ENCODE measurements at places on chromosomes 4 and X.

GRCh38 chr4:184817494-184818215, 8.1 kb downstream of the ACSL1 start:
- DNase-seq = no peak

GRCh38 chr4:141215030-141215429, 5.7 kb upstream of the ZNF330 start:
- no peak for DNase-seq

GRCh38 chrX:103554687-103555424, 30.5 kb upstream of the TCEAL4 start:
- DNase-seq = peak; percentile 26

DNA sequence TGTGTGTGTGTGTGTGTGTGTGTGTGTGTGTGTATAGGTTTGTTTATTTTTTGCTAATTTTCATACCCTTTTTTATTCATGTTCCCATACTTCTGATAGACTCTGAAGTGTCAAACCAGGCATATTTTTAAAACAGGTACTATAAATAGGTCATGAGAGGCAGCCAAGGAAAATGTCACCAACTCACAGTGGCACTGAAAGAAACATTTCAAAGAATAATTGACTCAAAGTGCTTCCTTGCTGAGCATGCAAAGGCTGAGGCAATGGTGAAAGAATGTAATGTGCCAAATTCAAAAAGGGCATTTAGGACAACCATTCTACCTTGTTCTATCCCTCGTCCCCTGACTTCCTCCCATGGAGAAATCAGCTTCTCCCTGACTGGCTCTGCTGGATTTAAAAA, 95.5 kb downstream of the EIF4E start:
- no peak for DNase-seq

GRCh38 chr4:83083925-83084475, 30.5 kb downstream of the PLAC8 start:
- DNase-seq = no peak

DNA sequence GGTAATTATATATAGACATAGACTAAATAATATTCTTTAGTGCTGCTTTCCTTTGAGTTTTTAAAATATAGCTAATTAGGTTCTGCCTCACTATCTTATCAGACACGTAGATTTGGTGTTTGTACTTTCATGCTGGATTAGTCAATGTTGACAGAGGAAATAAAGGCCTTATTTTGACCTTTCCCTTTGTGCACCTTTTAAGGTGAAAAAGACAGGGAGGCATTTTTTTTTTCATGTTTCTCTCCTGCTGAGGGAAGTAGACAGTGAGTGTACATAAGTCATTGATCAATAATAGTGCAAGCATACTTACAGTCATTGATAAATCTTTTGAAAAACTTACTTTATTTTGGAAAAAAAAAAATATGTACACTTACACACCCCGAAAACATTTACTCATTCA, 467.8 kb downstream of the GRXCR1 start:
- DNase-seq = no peak

- no peak for DNase-seq
Observed at GRCh38 chr4:104971462-104971861, 175.2 kb upstream of the TET2 start.

GRCh38 chr4:153535772-153536513, 69.8 kb downstream of the TMEM131L start:
- no peak for DNase-seq

DNA sequence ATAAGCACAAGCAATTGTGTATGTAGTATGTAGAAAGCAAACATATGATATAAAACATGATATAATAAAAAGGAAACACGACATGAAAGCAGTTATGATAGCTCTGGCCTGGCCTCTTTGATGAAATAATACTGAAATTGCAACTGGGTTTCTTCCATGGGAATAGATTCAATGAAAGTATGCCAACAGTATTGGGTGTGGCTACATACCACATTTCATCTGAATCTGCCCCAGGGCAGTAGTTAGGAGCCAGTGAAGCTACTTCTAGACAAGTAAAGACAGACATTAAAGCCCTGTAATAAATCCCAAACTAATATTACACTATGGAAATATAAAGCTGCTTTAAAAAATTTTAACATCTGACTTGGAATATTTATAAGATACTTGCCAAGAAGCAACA, 207.3 kb downstream of the FBXW7 start:
- no peak for DNase-seq

GRCh38 chr4:159070742-159071141, 32.1 kb upstream of the RAPGEF2 start:
- DNase-seq = no peak

DNA sequence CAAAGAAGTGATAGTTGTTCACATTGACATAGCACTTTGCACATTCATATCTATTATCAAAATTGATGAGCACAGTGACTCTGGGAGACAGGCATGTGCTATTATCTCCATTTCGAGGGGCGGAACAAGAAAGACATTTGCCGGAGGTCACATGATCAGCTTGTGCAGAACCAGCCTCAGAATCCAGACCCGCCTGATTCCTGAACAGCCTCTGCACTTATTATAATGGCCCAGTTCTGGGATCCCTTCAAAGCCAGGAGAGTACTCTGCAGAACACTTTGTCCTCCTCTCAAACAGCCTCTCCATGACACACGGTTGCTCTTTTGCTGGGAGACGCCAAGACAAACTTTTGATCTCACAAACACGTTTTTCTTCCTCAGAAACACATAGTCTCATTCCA, 48.4 kb downstream of the RWDD4 start:
- DNase-seq = no peak

- DNase-seq = no peak
Observed at GRCh38 chrX:4935401-4935800, 1222.0 kb upstream of the PRKX start.

DNA sequence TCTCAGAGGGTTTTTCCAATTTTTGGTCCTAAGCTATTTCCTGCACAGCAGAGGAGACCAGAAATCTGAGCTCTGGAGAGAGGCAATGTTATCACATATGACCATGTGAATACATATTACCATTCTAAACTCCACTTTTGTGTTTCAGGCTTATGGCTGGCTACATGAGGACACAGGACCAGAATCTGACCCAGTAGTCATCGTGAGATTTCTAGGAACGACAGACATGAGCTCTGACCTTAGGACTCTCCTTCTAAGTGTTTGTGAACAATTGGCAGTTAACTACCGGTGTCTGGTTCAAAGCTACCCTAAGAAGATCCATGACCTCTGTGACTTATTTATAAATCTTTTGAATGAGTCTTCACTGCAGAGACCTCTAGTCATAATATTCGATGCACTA, 198.6 kb downstream of the NWD2 start:
- DNase-seq = no peak

DNA sequence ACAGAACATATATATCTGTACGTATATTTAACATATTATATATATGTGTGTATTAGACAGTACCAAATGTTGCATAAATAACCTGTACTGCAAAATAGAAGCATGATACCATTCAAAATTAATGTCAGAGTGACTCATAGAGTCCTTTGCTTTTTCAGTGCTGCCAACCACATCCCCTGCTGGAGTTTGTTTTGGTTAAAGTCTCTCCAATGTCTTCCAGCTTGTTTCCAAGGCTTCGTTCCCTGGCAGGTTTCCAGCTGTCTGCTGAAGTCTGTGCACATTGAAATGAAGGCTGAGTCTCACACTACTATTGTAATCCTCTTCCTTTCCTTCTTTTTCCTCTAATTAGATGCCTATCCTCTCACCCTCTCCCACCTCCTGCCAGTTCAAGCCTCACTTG, 14.9 kb downstream of the NRK start:
- no peak for DNase-seq

DNA sequence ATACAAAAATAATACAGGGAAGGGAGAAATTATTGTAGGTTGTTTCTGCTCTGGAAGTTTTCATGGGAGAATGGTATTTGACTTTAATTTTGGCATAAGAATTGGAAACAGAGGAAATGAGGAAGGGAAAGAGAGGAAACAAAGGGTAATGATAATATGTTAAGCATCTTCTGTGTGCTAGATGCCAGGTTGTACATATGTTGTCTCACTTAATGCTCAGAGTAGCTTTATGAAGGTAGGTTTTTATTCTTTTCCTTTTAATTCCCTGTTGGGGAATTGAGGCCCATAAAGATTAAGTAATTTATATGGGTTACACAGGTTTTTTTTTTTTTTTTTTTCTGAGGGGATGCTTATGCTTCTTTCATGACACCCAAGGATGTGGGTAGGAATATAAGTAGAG, 19.2 kb downstream of the BLTP1 start:
- no peak for DNase-seq

- no peak for DNase-seq
Observed at GRCh38 chrX:16814597-16814996, 28.3 kb downstream of the TXLNG start.

- no peak for DNase-seq
Observed at GRCh38 chr4:91829531-91829930, 474.2 kb upstream of the GRID2 start.

- DNase-seq = no peak
Observed at GRCh38 chr4:145101091-145101490, 3.0 kb downstream of the ABCE1 start.

GRCh38 chr4:148776941-148777340, 334.7 kb upstream of the NR3C2 start:
- no peak for DNase-seq

DNA sequence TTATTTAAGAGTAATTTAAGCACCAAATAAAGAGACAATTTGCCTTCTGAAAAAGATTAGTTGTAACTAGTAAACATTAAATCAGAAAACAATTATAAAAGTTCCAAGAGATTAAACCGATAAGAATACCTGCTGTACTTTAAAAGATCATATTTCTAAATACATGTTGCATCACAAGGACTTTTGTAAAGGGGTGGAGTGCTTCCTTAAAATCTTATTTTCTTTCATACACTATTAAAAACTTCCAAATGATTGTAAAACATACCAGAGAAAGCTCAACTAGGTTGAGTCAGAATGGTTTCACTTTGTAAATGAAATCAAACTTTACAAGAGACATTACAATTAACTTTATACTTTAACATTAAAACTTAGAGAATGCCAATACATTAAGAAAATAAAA, 41.8 kb downstream of the ACSL4 start:
- no peak for DNase-seq

DNA sequence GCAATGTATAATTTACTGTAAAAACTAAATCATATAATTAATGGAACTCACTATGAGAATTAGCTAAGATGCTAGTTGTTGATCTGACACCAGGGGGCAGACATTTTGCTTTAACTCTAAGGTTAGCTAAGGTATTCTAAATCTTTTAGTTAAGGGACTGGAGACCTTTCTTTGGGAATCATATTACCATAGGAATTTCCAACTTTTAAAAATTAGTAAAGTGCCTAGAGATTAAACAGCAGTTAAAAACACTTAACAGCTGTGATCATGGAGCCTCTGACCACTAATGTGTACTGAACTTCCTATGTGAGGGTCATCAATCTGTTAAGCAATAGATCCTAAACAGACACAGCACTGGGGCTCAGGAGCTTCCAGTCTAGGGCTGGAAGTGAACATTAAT, 226.6 kb downstream of the NSUN7 start:
- no peak for DNase-seq

DNA sequence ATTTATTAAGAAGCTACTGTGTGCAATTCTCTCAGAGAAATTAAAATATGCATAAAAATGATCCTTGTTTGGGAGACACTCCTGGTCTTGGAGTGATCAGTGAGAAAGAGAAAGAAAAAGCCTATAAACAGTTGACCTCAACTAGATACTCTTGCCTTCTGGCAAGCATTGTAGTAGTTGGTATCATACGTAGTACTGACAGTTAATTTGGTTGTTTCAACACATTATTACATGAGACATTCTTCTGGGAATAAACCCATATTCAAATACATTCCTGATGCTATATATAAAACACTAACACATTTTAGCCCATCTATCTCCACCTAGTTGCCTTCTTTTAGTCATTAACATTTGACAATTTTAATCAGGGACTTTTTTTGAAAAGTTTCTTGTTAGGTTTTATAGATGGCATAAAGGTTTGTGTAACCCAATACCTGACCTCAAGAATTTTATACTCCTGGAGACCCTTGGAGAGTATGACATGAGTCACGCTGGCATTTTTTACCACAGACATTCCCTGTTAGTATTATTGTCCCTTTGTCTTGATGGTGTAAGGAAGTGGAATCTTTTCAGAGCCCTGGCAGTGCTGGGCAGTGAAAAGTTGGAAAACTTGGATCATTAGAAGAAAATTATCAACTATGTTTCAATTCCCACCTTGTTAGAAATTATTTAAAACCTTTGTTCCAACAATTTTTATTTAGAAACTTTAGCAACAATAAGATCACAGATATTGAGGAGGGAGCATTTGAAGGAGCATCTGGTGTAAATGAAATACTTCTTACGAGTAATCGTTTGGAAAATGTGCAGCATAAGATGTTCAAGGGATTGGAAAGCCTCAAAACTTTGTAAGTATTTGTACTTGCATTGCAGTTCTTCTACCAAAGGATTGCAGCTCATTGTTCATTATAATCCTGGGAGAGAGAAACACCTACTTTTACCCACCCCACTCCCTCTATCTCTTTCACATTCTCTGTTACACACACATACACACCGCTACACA, 167.1 kb upstream of the PACRGL start:
- DNase-seq = no peak

DNA sequence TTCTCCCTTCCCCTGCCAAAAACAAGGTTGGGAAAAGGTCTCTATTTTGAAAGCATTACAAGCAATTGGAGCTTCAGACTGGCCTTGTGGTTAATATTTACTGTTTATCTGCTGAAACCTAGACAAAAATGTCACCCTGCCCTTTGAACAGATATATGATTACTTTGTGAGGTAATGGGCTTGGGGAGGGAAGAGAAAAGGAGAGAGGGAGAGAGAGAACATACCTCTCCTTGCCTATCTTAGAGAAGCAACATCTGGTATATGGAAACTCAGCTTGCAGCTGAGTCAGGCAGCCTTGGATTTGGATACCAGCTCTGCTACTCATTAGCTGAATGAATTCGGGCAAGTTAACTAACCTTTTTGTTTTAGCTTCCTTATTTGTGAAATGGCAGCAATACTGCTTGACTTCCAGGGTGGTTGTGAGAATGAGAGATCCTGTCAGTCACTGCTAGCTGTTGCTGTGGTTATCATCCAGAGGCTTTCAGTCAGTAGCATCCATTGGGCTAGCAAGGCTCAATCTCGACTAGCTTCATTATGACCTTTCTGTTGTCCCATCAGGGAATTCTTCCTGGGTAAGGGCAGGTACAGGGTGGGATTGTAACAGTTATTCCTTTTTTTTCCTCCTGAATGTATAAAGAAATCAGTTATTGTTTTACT, 41.1 kb downstream of the ZFX start:
- no peak for DNase-seq

All from stimulated activated CD8-positive, alpha-beta memory T cell treated with anti-CD3 and anti-CD28 coated beads, Interleukin-7, amount 100 ng/mL, for 24 hours (primary cell).